Right kidney (tissue), 9 donors: ENCODE measurements at places on chromosomes 5 and 9.

GRCh38 chr5:80246001-80246758 lies 9.7 kb downstream of the SERINC5 start:
- DNase-seq = no peak

GRCh38 chr5:143499480-143500114 lies 96.1 kb upstream of the NR3C1 start:
- no peak for DNase-seq

DNA sequence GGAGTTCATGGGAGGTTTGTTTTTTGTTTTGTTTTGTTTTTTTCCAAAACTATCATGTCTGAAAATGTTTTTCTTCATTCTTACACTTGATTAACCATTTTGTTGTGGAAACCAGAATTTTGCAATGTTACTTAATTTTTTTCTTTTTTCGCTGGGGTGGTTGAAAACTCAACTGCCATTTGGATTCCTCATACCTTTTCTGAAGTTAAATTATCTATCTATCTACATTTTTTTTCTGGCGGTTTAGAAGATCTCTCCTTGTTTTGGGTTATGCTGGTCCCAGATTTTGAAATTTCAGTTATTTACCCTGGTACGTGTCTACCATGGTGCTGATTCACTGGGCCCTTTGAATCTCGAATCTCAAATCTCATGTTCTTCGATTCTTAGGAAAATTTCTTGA lies 316.2 kb upstream of the SMARCA2 start:
- no peak for DNase-seq

- DNase-seq = no peak
These were observed 198.6 kb downstream of the TLE1 start for GRCh38 chr9:81490605-81491331.

DNA sequence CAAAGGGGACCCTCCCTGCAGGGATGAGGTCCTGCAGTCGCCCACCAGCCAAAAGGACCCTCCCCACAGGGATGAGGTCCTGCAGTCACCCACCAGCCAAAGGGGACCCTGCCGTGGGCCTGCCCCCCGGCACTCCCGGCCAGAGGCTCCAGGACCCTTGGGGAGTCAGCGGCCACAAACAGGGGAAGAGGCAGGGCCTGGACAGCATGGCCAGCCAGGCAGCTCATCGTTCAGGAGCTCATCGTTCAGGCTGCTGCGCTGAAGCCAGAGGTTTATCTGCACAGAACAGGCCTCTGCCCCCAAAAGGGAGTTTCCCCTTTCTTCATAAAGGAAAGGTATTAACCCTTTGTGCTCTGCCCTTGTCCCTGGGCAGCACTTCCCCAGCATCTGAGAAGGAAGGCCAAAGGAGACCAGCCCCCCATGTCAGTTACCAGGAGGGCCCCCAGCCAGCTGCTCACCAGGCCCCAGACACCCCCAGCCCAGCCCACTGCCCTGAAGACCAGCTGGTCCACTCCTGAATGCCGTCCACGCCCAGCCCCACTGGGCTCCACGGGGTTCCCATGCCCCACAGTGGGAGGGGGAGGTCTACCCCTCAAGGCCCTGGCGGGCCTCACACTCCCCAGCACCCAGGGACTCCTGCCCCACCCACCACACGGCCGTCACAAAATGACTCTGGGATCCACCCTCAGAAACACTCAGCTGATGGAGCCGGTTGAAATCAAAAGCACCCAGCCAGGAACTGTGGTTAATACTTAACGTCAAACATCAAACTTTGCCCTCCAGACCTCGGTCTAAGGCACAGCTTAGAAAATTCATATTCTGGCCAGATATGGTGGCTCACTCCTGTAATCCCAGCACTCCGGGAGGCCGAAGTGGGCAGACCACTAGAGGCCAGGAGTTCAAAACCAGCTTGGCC lies 6.3 kb downstream of the SLC12A7 start:
- DNase-seq = no peak

GRCh38 chr5:135242866-135243555 lies 156.0 kb downstream of the MACROH2A1 start:
- DNase-seq = no peak

DNA sequence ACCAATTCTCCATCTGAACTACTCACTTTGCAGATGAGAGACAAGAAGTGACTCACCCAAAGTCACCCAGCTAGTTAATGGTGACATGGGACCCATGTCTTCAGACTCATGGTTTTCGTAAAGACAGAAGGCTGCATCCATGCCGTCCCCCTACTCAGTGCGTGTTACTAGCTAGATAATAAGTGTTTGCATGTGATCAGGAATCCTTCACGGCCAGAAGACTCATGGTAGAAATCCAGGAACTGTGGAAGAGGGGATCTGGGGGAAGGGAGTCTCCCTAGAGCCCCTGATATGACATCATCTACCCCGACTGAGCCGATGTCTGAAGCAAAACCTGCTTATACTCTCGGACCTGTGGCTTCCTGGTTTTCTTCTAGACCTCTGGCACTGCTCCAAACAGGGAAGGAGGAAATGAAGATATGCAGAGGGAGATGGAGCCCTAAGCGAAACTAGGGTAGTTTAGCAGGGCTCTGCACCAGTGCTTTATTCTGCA lies 3.3 kb downstream of the RNF183 start:
- DNase-seq = no peak

DNA sequence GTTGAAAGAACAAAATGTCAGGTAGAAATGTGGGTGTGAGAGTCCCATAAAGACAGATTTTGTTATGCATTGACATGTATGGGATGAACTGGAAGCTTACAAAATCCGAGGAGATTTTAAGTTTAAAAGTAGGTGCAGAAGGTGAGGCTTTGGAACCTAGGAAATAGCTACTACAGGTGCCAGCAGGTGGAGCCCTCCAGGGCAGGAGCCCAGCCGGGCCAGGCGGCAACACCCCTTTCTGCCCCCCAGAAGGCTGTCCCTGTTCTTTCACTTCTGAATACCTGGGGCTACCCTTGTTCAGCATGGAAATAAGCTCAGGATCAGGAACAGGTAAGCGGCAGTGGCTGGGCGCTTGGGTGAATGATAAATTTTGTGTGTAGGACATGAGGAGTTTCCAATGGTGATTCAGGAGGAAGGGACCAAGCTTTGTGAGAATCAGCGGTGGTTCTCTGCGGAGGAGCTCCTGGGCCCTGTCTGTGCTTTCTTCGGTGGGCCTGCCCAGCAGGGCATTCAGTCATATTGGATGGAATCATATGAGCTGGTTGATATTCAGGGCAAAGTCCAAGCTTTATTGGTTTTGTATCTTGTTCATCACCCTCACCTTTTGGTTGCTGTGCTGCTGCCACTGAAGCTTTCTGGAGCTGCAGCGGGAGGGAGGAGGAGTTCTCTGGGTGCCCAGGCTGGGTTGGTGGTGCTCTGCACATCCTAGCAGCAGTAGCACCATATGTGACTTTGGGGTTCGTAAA lies 12.3 kb downstream of the PCBD2 start:
- peak; percentile 8 for DNase-seq

DNA sequence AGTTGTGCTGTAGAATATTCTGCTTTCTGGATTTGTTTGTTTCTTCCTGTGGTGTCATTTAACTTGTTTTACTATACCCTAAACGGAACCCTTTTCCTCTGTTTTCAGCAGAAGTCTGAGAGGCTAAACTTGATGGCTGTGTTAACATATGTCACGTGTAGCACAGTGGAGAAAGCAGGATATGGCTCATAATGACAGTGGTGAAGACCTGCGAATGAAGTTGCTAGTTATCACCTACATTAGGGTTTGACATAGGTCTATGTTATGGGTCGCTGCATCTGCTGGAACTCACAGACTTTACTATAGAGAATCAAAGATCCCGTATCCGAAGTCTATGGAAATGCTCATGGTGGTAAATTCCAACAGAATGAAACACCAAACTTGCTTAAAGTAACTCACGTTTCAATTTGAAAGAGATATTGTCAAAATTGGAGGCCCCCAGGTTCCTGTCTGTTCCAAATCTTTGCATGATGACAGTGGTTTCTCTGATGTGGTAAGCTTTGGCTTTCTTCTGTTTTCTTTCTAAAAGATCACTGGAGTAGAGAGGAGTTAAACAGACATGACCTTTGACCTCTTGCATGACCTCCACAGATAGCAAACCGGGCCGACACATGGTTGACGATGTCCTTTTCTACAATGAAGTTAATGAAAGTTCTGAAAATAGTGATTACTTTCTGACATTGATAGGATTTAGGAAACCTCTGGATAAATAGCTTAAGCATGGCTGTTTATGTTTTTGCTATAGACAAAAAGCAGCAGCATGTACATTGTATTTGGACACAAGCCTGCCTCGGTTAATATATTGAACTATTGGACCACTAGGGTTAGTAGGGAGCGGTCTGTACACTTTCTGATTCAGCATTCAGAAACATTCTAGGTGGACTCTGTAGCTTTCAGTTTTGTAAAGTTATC lies 3.1 kb upstream of the CATSPER3 start:
- no peak for DNase-seq

DNA sequence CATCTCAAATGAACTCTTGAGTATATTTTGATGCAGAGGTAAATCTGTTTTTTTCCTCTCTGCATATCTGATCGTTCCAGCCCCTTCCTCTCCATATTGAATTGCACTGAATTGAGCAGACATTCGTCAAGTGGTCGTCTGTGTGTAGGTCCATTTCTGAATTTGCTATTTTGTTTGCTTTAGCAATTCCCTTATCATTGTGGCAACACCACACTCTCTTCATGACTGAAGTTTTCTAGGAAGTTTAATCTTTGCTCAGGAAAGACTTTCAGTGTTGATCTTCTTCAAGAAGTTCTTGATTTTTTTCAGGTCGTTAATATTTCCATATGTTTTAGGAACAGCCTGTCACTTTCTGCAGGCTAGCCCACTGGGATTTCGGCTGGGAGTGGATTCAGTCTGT lies 132.0 kb downstream of the WNK2 start:
- no peak for DNase-seq
